Ammon's horn (tissue), 1 donor: ENCODE measurements at places on chromosomes 4 and X.

DNA sequence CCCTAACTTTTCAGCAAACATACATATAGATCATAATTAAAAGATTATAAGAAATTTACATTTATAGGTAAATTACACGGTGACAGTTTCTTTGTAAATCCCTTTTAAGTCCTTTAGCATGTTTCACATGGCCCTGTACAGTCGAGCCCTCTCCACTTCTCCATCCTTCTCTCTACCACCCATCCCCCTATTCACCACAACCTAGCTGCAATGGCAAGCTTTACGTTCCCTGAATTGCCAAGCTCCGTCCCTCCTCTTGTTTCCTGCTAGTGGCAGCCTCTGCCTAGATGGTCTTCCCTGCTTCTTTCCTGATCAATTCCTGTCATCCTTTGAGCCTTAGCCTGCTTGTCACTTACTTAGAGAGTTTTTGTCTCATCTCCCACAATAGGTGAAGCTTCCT is 116.2 kb downstream of the TMA16 start:
- peak; percentile 40 for DNase-seq

DNA sequence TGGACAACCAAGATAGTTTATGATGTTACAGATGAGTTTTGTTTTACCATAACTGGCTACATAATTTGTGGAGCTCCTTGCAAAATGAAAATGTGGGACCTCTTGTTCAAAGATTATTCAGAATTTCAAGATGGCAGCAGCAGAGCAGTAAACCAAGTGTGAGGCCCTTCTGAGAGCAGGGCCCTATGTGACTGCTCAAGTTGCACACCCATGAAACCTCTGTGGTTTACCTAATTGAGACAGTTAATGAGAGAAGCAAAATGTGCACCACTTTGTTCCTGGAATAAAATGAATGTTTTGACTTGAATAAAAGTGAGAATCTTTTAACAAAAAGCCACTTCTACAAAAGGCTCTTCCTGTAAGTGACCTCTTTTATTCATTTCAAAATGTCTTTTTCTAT is 519.2 kb downstream of the RPA4 start:
- DNase-seq: no peak

- DNase-seq: no peak
These were observed 6.7 kb downstream of the SLC7A11 start for GRCh38 chr4:138235419-138235952.

GRCh38 chrX:49233176-49233575 is at the start of gene CACNA1F:
Gene CACNA1F (minus strand): TSS chrX:49233340. CDS start chrX:49233309, 31 bp downstream.
- DNase-seq: no peak

GRCh38 chr4:56656346-56656643 is 24.8 kb downstream of the HOPX start:
- no peak for DNase-seq

DNA sequence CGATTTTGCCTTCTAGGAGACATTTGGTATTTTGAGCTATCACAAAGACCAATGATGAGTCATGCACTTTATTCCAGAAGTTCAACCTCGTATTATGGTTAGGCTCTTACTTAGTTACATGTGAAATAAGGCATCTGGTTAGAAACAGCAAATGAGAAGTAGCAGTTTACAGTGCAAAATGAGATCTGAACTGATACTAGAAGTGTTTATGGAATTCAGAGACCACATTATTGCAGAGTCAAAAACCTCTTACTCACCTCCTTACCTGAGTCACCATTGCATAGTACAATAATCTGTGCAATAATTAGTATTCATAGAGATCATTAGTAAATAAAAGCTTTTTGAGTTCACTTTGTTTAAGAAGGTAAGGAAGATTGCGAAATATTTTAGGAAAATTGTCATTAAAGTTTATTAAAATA is 38.7 kb downstream of the SEC24B start:
- no peak for DNase-seq

GRCh38 chr4:71732706-71733105 is 51.2 kb downstream of the GC start:
- peak; percentile 16 for DNase-seq
